ENCODE measurements at places on chromosomes 16 and 17. TPM values are rescaled to one million over a fixed set of nuclear protein-coding genes. Genes with fewer than 3 reads are reported as not detected.

- DNase-seq = peak; percentile 96
Observed at GRCh38 chr17:8289103-8289397, 580 bp downstream of the RANGRF start.

DNA sequence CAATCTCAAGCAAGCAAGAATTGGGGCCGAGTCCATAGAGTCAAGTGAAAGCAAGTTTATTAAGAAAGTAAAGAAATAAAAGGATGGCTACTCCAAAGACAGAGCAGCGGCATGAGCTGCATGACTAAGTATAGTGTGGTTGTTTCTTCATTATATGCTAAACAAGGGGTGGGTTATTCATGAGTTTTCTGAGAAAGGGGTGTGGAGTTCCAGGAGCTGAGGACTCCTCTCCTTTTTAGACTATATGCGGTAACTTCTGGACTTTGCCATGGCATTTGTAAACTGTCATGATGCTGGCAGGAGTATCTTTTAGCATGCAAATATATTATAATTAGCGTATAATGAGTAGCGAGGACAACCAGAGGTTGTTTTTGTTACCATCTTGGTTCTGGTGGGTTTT, 819.9 kb downstream of the KCNJ2 start:
- no peak for DNase-seq

DNA sequence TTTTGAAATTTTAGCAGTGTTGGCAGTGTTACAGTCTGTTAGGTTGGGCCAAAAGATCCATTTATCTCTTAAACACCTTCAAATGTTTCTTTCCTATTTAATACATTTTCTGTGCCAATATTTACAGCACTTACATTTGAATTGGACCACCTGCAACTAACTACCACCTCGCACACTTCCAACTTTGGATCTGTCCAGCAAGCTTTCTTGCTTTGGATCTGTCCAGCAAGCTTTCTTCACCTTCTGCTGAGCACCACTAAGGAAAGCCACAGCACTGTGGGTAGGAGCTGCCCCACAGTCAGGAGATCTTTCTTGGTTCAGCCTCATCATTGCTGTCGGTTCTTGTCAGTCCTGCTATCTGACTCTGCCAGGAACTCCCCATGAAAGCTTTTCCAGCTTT, 129.3 kb downstream of the PHKB start:
- DNase-seq = no peak

- DNase-seq = no peak
Observed at GRCh38 chr16:6382924-6383459, 949.7 kb upstream of the RBFOX1 start.

DNA sequence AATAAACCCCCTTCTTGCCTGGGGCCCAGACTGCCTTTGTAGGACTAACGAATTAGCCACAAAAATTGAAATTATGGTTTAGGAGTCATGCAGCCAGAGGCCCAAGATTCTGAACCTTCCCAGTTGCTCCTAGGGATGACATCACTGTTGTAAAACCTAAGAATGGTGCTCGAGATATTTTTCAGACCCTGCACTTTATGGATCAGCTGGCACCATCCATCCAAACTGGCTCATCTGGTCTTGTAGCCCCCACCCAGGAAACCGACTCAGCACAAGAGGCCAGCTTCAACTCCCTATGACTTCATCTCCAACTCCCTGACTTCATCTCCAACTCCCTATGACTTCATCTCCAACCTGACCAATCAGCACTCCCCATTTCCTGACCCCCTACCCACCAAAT, 10.9 kb upstream of the EVPL start:
- no peak for DNase-seq

DNA sequence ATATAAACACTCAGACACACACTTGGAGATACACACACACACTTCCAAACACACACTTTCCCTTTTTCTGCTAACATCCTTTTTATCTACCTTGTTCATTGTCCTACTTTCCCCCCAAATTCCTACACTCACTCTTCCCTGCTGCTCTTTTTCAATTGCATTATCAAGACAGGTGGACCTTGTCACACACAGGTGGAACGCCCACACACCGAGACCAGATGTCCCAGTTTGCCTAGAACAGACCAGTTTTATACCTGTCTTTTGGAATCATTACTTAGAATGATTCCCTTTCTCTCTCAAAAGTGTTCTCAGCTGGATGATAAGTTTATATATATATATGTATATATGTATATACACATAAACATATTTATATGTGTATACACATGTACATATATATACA, 50.7 kb upstream of the ARHGAP44 start:
- no peak for DNase-seq

- peak; percentile 73 for DNase-seq
Observed at GRCh38 chr17:4498461-4499397, at the start of gene SPNS2. Gene SPNS2 (plus strand): TSS chr17:4498881. CDS start chr17:4499048, 167 bp downstream.

- peak; percentile 6 for DNase-seq
Observed at GRCh38 chr17:13544292-13544691, 57.4 kb downstream of the HS3ST3A1 start.

DNA sequence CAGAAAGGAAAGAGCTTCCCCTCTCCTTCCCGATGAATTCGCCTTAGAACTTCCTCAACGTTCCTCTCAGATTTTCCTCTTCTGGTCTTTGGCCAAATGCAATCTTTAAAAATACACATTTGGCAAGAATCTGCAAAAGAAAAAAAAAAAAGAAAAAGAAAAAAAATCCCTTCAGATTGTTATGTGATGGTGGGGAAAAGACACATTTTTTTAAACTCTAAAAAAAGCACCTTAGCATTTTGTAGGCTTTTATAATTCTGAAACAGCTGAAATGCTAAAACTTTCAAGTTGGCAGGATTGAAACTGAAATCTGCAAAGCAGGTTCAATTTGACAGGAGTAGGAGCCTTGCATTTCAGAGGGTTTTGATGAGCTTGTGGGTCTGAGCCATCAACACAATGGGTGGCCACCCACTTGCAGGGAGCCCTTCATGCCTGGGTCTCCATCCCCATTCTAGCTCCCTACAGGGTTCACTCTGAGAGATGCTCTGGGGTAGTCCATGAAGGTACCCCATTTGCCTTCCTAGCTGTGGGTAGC, 33.1 kb downstream of the CACNG3 start:
- DNase-seq = no peak

DNA sequence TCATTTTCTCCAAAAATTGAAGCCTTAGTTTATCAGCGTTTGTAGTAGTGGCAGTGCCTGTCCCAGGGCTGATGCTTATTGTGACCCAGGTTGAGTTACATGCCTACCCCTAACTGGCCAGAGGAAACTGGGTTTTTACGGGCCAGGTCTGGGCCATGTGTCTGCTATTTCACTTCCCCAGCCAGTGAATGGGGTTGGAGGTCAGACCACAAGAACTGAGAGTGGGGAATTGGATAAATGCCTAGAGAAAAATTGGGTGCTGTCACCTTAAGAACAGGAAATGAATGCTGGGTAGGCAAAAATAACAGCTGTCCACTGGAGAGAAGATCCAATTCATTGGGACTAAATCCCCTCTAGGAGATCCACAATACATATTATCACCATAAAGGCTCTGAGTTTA, 5.2 kb downstream of the ADPRM start:
- no peak for DNase-seq

GRCh38 chr16:82311528-82311927, 141.5 kb upstream of the MPHOSPH6 start:
- DNase-seq = no peak

Gene MYH1
- 0.10 TPM for total RNA-seq

Gene CA10
- not detected for total RNA-seq

Gene AGRP
- total RNA-seq = not detected

Gene MIF4GD
- 40.5 TPM for total RNA-seq

Gene MPHOSPH6
- 22.0 TPM for total RNA-seq

Data from upper lobe of left lung (tissue), 6 donors.